ENCODE measurements at places on chromosomes 11 and 22.

DNA sequence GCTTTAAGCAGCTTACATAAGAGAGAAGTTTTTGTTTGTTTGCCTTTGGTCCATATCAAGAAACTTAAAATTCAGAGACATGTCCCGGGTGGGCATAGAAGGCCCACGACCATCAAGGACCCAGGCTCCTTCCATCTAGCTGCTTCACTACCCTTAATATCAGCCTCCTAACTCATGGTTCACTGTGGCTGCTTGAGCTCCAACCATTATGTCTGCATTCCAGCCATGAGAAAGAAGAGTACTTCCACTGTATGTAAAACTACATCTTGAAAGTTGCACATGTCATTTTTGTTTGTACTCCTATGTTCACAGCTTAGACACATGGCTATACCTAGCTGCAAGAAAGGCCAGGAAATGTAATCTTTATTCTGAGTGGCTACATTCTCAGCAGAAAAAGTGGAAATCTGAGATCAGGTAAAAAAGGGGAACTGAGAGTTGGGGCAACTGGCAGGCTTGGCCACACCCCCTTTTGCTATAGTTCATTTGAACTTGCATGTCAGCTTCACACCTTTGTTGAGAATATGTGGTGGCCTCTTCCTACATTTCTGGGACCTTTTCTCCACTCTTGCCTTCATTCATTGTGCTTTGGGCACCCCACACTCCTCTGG lies 81.3 kb upstream of the TP53I11 start:
- DNase-seq, result peak; percentile 62

- DNase-seq, result no peak
Measured at GRCh38 chr11:64875369-64876228, 2.8 kb downstream of the EHD1 start.

DNA sequence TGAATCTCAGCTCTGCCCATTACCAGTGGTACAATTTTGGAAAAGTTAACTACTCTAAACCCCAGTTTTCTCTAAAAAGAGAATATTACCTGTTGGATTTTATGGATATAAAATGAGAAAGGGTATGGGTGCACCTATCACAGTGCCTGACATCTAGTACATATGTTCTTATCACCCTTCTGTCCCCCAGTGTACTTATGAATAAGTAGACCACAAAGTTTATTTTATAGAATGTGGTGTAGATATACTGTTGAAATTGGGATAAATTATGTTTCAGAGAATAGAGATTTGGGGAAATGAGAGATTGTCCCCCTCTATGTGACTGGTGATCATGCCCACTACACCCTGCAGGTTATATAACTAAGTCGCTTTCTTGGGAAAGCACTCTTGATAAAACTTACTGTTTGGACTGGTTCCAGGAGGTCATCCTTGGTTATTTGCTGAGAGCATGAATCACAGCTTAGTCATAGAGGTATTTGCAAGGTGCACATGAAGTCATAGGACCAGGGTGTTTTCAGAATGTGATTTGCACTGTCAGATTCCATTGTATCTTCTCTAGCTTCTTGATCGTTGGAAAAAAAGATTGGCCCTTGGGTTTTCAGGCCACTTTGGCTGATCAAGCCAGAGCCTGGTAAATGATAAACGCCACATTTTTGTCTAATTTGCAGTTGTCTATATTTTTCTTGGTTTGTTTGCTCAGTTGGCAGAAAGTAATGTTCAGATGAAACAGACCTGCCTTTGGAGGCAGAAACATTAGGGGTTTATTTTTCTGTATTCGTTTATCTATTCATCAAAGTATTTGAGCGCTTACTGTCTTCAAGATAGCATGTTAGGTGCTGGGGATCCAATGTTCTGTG lies 21.3 kb downstream of the STX3 start:
- no peak for DNase-seq

DNA sequence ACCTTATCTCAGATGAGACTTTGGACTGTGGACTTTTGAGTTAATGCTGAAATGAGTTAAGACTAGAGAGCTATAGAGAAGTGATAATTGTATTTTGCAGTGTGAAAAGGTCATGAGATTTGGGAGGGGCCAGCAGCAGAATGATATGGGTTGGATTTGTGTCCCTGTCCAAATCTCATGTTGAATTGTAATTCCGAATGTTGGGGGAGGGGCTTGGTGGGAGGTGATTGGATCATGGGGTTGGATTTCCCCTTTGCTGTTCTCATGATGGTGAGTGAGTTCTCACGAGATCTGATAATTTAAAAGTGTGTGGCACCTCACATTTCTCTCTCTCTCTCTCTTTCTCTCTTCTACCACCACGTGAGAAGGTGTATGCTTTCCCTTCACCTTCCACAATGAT lies 777.8 kb upstream of the LUZP2 start:
- no peak for DNase-seq

GRCh38 chr22:20173246-20173645 lies 22.4 kb upstream of the CCDC188 start:
- no peak for DNase-seq

DNA sequence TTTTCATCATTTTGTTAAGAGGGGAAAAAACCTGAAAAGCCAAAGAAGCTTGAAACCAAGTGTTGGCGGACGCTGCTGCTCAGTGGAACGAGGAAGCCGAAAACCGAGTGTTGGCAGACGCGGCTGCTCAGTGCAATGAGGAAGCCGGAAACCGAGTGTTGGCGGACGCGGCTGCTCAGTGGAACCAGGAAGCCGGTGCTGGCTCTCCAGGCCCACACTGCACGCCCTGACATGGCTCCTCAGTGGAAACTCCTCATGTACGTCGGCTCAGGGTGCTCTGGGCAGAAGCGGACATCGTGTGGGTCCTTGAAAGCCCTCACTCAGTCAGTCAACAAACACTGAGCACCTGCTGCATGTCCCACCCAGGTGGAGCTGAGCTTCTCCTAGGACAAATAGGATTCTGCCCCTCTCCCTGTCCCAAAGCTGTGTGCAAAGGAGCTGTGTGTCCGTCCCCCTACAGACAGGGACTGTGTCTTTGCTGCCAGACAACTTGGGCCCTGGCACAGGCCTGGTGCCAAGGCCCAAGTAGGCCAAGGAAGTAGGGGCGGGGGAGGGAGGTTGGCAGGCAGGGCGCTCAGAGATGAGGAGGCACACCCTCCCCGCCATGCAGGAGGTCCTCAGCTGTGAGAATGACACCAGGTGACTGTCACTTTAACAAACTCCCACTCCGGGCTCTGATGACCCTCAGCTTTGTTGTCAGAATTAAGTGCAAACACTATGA lies 37.3 kb downstream of the PHF21B start:
- DNase-seq, result no peak

- DNase-seq, result no peak
Measured at GRCh38 chr11:111582881-111583280, 19.4 kb upstream of the SIK2 start.

- DNase-seq, result no peak
Measured at GRCh38 chr11:111357150-111358037, 21.7 kb downstream of the POU2AF1 start.

DNA sequence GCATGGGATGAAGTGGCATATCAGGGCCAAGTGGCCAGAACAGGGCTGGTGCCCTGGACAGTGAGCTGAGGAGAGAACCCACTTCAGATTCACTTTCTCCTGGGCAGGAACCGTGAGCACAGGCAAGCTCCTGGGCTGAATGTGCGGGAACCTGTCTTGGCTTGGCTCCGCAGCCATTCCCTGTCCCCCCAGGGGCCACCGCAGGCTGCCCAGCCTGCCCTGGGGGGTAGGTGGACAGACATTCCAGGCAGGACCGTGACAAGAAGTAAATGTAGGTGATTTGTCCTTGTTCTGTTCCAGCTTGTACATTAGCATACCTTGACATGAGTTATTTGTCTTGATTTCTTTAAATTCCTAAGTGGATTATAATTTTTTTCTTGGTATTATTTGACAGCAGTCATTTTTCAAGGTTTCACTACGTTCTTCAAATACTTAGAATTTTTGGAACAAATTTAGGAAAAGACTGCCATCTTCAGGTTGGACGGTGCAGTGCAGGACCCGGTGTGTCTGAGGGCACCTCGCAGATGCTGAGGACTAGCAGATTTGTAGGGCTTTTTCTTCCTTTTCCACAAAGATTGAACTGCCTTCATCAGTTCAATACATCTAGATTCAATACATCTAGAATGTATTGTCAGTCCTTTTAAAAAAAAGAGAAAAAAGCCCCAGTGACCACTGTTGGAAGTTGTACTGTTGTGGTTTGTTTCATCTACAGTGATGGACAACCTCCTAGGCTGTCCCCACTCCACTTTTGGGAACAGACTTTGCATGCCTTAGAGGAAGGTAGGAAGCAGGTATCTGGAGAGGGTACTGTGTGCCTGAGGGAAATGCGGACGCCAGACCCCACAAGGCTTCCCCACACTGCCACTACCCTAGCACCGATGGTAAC lies 115.1 kb upstream of the RASSF10 start:
- peak; percentile 64 for DNase-seq

DNA sequence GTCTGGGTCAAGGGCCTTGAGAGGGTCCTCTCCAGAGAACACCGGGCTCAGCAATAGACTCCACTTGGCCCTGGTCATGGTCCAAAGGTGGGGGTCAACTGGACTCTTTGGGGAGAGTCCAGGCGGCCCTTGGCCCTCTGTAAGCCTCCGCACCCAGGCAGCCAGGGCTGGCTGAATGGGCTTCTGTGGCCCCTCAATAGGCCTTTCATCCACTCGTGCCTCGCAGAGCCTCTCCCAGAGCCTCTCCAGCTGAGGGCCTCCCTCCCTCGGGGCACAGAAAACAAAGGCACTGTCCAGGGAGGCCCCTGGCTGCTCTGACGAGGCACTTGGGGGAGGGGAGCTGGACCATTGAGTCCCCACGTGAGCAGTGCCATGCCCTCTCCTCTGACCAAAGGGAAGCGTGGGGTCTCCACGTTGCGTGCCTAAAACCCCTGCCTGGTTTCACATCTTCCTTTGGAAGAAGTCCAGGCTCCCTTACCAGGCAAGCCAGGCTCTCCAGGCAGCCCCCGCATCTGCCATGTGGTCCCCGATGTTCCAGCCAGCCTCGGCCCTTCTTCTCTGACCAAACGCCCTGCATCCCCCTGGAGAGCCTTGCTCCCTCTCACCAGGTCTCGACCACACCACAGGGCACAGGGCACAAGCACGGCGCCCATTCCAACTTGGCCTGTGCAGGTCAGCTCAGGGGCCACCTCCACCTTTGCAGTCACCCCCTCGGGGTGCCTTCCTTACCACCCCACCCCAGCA lies 15.5 kb downstream of the KIAA0930 start:
- no peak for DNase-seq

DNA sequence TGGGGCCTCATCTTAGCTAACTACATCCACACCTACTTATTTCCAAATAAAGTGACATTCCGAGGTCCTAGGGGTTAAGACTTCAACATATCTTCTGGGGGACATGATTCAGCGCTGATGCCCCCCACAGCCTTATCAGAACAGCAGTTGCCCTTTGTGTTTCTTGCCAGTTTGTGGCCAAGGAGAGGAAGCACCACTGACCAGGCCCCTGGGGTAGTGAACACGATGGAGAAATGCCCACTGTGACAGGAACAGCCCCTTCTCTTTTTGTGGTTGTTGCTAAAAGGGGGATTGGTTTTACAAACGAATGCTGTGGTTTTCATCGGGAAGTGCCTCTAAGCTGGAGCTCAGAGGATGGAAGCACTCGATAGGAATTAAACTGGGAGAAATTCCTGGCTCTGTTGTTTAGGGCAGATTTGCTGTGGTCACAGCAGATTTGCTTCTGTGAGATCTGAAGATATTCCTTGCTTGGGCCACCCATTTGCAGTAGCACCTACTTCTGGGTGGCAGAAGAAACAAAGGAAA lies 88.8 kb downstream of the ABTB2 start:
- no peak for DNase-seq

DNA sequence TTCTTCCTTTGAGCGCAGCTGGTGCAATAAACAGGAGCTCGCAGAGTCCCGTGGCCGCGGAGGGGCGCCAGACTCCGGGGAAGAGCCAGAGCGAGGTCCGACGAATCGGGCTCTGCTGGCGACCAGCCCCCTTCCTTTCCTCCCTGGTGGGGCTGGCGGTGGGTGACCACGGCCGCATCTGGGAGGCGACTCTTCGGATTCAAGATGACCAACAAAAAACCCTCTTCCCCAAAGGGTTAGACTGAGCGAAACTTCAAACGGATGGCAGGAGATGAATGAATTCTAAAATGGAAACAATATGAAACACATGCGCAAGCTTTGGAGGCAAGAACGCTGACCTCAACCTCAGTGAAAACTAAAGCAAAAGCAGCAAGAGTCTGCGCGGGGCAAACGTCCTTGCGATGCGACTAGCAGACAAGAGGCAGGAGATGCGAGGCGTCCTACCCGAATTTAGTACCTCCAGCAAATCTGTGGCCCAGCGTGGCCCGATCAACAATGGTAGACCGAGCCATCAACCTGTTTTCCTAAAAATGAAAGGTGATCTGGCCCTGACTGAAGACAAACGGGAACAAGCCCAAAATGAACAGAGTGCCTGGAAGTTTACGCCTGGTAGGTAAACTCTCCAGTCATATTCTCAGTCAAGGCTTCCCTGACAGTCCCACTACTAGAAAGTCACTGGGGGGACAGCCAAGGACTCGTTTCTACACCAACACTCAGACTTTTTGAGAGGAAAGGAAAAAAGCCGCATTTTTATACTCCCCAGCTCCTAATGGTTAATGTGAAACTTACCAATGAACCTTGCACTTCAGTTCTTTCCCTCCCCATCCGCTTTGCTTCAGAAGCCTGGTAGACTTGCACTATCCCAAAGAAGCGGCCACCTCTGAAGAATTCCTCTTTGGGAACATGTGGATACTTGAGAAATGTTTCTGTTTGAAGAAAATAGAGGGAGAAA lies 11.6 kb downstream of the MMP3 start:
- DNase-seq, result peak; percentile 29

- no peak for DNase-seq
Measured at GRCh38 chr22:30261134-30261533, 5.5 kb downstream of the OSM start.

- DNase-seq, result peak; percentile 64
Measured at GRCh38 chr11:74449369-74449931, 17.9 kb downstream of the KCNE3 start.

GRCh38 chr11:123526918-123527317 lies 96.8 kb downstream of the GRAMD1B start:
- DNase-seq, result no peak

DNA sequence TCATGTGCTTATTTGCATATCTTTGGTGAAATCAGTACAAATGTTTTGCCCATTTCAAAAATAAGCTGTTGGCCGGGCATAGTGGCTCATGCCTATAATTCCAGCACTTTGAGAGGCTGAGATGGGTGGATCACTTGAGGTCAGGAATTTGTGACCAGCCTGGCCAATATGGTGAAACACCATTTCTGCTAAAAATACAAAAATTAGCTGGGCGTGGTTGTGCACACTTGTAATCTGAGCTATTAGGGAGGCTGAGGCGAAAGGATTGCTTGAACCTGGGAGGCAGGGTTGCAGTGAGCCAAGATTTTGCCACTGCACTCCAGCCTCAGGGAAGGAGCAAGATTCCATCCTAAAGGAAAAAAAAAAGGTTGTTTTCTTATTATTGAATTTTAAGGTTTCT lies 136.0 kb downstream of the SWAP70 start:
- DNase-seq, result no peak

- no peak for DNase-seq
Measured at GRCh38 chr22:31872209-31872608, 72.1 kb upstream of the YWHAH start.
